Immature natural killer cell (primary cell): ENCODE measurements at places on chromosomes 3 and 15.

DNA sequence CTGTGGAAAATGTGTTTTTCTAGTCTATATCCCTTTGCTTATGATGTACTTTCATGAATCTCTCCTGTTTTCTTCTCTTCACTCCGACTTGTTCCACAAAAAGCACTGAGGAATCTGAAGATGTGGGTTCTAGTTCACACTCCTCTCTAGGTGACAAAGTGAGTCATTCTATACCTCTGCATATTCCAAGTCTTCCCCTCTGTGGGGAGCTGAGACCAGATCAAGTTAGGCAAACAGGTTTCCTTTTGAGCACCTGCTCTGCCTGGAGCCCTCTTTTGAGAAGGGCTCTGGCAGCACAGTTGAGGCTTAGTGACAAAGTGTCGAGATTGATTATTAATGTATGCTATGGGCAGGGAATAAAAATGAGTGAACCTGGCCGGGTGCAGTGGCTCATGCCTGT lies 82.4 kb upstream of the VGLL4 start:
- no peak for DNase-seq

DNA sequence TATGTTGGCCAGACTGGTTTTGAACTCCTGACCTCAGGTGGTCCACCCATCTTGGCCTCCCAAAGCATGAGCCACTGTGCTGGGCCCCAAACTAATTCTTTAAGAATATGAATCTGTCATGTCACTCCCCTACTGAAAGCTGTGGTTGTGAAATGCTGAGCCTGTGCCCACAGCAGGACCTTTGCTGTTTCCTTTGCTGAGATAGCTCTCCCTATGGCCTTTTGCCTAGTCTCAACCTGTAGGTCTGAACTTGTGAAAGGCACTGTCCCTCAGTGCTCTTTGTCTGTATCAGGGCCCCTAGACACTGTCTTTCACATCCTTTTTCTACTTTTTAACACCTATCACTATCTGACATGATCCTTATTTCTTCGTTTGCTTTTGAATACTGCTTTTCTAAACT lies 62.7 kb upstream of the CCR4 start:
- DNase-seq, result no peak

- DNase-seq, result no peak
These were observed 645 bp downstream of the COPS2 start for GRCh38 chr15:49154799-49155109.

DNA sequence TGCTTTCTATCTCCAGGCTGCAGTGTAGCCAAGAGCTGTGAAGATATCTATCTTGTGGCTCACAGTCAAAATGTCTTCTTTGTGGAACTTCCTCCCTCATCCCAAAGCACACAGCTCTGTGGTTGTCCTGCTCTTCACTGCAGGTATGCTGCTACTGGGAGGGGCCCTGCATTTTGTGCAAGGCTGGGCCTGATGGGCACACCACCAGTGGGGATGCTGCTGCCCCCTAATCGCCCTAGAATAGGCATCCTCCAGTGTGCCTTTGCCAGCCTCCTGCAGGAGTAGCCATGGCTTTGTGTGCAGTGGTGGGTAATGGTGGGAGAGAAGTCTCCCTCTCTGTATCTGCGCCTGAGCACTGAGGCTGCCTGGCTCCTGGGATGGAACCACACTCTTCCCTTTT lies 297.3 kb downstream of the DOCK3 start:
- DNase-seq, result no peak

DNA sequence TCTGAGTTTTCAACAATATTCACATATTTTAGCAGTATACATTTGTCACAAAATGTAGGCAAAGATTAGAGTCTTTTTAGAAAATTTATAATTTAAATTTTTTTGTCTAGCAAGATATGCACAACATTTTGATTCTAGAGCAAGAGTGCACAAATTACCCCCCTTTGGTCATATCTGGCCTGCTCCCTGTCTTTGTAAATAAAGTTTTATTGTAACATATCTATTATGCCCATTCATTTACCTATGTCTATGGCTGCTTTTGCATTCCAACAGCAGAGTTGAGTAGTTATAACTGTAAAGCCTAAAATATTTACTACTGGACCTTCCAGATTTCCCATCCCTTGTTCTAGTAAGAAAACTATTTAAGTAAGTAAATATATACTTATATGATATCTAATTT lies 430.7 kb downstream of the EDEM1 start:
- DNase-seq, result no peak

DNA sequence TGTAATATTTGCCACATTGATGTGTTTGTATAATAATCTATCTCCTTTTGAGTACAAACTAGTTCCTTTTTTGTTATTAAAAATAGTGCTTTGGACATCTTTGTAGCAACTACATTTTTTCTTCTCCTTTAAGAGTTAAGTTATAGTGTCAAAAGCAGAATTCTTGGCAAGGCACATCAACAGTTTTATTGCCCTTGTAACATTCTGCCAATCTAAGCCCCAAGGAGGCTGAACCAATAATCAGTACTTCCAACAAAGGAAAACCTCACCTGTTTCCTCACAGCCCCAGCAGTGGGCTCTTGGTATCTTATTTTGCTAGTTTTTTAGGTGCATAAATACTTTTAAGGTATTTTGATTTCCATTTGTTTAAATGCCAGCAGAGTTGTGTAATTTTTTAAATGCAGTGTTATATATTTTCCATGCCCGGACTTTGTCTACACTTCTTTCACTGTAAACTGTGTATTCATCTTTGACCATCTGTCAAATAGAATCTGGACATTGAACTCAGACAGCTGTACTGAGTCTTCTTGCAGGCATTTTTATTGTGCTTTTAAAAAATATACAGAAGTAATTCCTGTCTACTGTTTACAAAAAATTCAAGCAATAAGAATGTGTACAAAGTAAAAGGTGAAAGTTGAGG lies 101.0 kb downstream of the MYLK start:
- no peak for DNase-seq

DNA sequence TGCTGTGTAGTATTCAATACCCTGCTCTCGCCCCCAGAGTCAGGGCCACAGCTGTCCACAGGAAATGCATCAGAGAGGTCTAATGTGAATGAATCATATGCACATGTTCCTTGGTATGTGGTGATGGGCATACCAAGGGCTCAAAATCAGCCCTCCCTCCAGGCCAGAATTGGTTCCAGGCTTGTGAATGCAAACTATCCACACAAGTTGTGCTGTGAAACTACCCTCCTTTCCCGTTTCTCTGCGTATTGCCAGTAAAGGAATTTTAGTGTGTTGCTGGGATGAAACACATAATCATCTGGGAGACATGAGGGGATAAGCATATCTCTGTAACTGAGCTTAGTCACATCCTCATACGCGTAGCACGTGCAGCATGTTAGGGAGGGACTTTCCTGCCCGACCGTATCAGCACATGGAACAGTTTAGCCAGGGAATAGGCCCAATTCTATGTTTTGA lies 9.2 kb upstream of the MME start:
- DNase-seq, result no peak

DNA sequence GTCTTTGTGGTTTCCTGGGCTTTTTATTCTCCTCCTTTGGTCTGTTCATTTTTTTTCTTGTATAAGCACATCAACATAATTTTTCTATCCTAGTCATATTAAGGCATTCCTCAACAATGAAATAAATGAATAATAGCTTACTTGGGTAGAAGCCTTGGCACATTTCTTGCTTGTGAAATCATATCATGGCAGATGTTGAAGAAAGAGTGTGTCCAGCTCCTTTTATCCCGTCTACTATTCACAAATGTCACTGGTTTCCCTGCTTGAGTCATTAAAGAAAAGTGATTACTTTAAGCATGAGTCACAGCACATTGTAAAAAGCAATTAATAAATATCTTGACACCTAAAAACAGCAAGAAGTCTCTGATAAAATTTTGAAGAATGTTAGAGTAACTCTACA lies 42.1 kb downstream of the MINAR1 start:
- no peak for DNase-seq

- no peak for DNase-seq
These were observed 275.3 kb upstream of the CADM2 start for GRCh38 chr3:84683493-84683892.

GRCh38 chr15:45157974-45158373 lies 28.2 kb downstream of the DUOX1 start:
- DNase-seq, result no peak

GRCh38 chr15:47719730-47720129 lies 2.4 kb downstream of the SEMA6D start:
- no peak for DNase-seq

- no peak for DNase-seq
These were observed 24.0 kb downstream of the PLA2G4B start for GRCh38 chr15:41862515-41863116.

GRCh38 chr15:96560246-96560895 lies 229.9 kb downstream of the NR2F2 start:
- DNase-seq, result no peak

DNA sequence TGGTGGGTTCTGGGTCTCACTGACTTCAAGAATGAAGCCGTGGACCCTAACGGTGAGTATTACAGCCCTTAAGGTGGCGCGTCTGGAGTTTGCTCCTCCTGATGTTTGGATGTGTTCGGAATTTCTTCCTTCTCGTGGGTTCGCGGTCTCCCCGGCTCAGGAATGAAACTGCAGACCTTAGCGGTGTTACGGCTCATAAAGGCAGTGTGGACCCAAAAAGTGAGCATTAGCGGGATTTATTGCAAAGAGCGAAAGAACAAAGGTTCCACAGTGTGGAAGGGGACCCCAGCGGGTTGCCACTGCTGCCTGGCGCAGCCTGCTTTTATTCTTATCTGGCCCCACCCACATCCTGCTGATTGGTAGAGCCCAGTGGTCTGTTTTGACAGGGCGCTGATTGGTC lies 420.5 kb upstream of the BCHE start:
- no peak for DNase-seq

DNA sequence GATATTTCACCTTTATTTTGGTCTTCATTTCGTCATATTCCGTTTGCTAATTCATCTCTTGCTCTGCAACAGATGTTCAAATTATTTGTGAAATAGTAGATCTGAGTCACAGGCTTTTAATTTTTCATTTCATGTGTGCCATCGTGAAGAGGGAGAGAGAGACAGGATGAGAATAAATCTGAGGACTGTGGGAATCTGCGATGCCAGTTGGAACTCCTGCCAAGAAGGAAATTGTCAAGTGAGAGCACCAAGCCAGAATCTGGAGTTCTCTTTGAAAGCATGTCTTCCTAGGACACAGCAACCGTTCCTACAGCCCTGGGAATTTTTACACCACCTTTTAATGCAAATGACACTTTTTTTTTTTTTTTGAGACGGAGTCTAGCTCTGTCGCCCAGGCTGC lies 48.8 kb downstream of the NSMCE3 start:
- DNase-seq, result no peak

GRCh38 chr3:10883478-10884234 lies 67.6 kb downstream of the SLC6A11 start:
- DNase-seq, result no peak

GRCh38 chr3:147407114-147407497 lies 763 bp upstream of the ZIC4 start:
- no peak for DNase-seq
